ENCODE measurements at places on chromosomes 1 and 21. TPM values are rescaled to one million over a fixed set of nuclear protein-coding genes. Genes with fewer than 3 reads are reported as not detected.

Gene FCGR2B
- 0.19 TPM for total RNA-seq

Gene OVAAL
- total RNA-seq, result not detected

DNA sequence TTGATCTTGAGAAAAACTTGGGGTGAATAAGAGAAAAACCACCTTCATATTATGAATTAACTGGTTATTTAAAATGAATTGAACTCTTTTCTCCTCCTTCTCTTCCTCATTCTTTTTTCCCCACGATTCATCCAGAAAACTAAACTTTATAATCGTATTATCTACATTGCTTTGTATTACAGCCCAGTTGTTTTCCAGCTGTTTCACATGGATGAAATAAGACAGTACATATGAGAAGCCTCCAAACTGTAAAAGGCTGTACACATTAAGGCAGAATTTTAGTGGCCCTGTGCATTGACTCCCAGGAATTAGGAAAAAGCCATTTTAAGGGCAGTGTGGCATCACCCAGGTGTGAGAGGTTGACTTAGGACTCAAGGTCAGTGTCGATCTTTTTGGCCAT lies 80.3 kb upstream of the PGBD5 start:
- no peak overlapping the region for H3K4me3 ChIP-seq
- H3K27ac ChIP-seq, result no peak overlapping the region
- H3K4me1 ChIP-seq, result peaks cover 28% of the 10 kb centered on the region

DNA sequence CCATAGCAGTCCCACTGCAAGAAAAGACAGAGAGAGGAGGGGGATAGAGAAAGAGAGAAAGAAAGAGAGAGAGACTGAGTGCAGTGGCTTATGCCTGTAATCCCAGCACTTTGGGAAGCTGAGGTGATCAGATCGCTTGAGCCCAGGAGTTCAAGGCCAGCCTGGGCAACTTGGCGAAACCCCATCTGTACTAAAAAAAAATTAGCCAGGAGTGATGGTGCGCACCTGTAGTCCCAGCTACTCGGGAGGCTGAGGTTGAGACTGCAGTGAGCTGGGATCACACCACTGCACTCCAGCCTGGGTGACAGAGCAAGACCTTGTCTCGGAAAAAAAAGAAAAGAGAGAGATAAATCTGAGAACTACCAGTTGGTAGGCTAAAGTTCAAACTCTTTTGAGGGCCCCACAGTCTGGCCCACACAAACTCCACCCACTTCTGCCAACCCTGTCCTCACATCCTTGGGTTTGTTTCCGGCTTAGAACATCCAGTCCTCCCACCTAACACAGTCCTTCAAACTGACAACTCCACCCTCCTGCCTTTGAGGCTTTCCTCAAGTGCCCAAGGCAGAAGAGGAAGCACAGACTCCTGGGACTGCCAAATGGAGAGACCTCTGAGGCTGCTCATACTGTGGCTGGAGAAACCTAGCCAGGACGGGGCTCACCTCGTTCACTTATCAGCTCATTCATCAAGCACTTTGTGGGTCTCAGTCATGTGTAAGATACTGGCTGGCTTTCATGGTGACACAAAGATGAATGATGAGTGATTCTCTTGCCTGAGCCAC lies 20.1 kb downstream of the TFAP2E start:
- no peaks in the 10 kb centered on the region for H3K27me3 ChIP-seq
- peak overlapping the region; percentile 11 for H3K4me3 ChIP-seq
- peaks cover 11% of the 10 kb centered on the region for H3K4me1 ChIP-seq
- H3K27ac ChIP-seq, result peak overlapping the region; percentile 71

GRCh38 chr1:82483146-82483545 lies 682.4 kb downstream of the ADGRL2 start:
- peaks cover 9% of the 10 kb centered on the region for H3K4me1 ChIP-seq
- H3K4me3 ChIP-seq, result no peak overlapping the region
- H3K27ac ChIP-seq, result no peak overlapping the region
- no peaks in the 10 kb centered on the region for H3K27me3 ChIP-seq

- H3K36me3 ChIP-seq, result no peaks in the 10 kb centered on the region
- H3K4me3 ChIP-seq, result no peak overlapping the region
- H3K4me1 ChIP-seq, result no peaks in the 10 kb centered on the region
- DNase-seq, result no peak
- no peaks in the 10 kb centered on the region for H3K27me3 ChIP-seq
Observed at GRCh38 chr1:79738101-79738500, 731.6 kb upstream of the ADGRL4 start.

DNA sequence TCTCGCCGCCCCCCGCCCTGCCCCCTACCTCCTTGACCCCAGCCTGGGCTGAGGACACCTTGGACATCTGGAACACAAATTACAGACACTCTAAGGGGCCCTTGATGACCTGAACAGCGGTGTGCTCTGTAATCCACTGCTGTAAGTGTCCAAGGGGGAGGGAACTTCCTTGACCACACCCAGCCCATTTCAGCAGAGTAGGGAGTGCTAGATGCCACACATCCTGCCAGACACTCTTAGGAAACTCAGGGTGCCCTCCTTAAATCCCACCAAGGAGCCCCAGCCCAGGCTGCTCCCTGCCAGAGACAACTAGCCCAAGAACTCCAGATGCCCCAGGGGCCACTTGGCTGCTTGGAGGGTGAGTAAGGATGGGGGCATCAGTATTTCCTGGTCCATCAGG lies 282.2 kb downstream of the RRAGC start:
- peak overlapping the region; percentile 85 for H3K4me3 ChIP-seq
- H3K4me1 ChIP-seq, result peaks cover 17% of the 10 kb centered on the region
- no peak overlapping the region for H3K27ac ChIP-seq
- peaks cover 81% of the 10 kb centered on the region for H3K27me3 ChIP-seq
- H3K36me3 ChIP-seq, result no peaks in the 10 kb centered on the region

DNA sequence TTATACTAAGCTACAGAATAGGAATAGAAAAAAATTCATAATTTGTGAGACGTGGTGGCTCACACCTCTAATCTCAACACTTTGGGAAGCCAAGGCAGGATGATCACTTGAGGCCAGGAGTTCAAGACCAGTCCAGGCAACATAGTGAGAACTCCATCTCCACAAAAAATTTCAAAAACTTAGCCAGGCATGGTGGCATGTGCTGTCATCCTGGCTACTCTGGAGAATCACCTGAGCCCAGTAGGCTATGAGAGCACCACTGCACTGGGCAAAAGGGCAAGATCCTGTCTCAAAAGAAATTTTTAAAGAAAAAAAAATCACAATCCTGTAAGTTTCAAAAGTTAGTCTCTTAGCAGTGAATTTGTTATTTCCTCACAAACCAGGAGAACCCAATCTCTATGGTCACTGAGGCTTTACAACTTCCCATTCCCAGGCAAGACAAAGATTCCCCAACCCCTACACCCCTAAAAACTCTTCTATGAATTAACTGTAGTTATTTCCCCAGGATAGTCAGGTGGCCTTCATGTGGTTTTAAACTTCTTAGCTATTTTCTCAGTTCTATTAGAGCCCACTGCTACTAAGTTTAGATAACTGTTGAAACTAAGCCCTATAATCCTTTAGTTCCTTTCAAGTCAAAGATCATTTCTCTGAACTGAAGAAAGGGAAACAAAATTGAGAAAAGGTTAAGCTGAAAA lies 74.5 kb downstream of the FOXJ3 start:
- no peak overlapping the region for H3K27ac ChIP-seq
- H3K36me3 ChIP-seq, result peaks cover 21% of the 10 kb centered on the region
